ENCODE measurements at places on chromosomes 13 and 19. TPM values are rescaled to one million over a fixed set of nuclear protein-coding genes. Genes with fewer than 3 reads are reported as not detected.

Gene TTC9B
- not detected for total RNA-seq

Gene KLK4
- total RNA-seq = not detected

Gene VSTM1
- not detected for total RNA-seq

Gene LCP1
- total RNA-seq = 0.11 TPM

Gene SGCG
- 0.13 TPM for total RNA-seq

Gene KLF1
- total RNA-seq = not detected

Gene TYROBP
- not detected for total RNA-seq

Gene CRLF1
- total RNA-seq = 49.8 TPM

Gene MISP
- total RNA-seq = 0.22 TPM

Gene F10
- total RNA-seq = not detected

Gene TGDS
- total RNA-seq = 18.7 TPM

Gene SSC5D
- total RNA-seq = 23.4 TPM
